ENCODE measurements at places on chromosomes 6 and 20.

DNA sequence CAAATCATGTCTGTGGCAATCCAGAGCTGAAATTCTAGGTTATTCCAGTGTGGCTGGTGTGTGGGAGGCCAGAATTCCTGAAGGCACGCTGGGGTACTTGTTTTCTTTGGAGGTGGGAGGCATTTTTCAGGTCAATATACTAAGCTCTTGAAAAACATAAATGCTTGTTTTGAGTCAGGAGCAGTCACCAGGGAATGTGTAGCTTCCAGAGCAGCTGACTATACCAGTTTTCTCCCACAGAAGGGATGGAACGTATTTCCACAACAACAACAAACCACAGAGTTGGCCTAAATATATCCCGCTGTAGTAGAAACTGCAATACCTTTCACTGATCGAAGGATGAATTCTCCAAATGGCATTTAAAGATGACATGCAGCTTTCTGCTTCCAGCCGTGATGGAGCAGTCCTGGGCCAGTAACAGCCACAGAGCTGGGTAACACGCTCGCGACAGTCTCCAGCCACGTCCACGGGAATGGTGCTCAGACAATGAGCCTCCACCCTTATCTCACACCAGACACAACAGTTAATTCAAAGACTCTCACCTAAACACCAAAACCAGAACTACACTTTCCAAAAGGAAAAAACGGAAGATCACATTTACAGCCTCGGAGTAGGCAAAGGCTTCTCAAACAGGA lies 23.2 kb downstream of the CHRNA4 start:
- DNase-seq: no peak

DNA sequence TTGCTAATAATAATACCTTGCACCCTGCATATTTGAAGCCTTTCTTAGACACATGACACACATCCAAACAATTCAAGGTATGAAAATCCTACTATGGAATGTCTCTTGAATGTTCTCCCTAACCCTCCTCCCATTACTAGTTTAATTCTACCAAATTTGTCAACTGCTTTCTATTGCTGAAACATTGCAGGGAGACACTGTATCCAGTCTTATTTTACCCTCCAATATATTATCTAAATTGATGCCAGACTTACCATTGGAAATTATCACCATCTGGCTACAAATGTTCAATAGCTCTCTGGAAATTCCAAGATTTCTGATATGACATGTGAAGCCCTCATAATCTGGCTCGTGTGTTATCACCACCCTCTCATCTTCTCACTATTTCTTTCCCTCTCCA lies 1027.3 kb upstream of the CITED2 start:
- no peak for DNase-seq

GRCh38 chr6:43963203-43963602 lies 164.0 kb downstream of the MRPL14 start:
- no peak for DNase-seq

DNA sequence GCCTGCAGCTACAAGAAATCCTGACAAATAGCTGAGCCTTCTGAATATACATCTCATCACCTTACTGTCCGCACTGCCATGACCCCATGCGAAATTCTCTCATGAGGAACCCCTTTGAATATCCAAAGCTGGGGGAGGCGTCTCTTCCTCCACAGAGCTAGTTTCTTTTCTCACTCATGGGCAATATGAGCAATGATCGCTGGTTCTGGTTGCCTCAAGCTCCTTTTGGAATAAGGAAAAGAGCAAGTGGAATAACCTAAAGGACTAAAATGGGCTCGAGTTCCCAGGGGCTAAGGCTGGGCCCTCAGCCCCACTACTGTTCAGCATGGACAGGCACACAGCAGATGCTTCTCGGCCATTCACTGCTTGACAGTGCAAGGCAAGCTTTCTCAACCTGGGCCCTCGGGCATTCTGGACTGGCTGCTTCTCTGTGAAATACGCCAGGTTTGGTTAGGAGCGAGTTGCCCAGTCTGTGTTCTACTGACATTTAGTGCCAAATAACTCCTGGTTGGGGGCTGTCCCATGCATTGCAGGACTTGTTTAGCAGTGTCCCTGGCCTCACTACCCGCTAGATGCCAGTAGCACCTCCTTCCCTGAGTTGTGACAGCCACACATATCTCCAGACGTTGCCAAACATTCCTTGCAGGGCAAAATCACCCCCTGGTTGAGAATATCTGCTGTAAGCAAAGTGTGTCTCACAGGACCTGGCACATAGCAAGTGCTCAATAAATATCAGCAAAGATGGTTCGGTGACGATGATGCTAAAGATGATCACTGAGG lies 156.8 kb downstream of the CEBPB start:
- no peak for DNase-seq

DNA sequence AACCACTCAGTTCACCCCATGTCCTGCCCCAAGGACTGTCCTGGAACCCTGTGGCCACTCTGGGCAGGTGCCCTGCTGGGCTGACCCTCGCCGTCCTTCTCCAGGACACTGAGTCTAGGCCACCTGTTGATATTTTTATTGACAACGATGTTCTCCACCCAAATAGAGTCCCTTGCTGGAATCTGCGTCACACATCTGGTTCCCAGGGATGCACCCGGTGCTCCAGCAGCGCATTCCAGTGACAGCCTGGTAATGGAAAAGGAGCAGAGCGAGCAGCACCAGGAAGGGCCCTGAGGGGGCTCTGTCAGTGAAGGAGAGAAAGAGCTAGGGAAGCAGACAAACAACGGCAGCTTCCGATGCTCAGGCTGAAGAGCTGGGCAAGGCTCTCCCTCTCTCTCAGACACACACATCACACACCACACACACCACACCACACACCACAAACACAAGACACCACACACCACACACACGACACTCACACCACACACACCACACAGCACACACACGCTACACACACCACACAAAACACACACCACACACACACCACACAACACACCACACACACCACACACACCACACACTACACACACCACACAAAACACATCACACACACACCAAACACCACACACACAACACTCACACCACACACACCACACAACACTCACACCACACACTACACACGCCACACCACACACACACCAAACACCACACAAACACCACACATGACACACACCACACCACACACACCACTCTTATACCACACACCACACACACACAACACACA lies 117.9 kb upstream of the THBS2 start:
- no peak for DNase-seq

DNA sequence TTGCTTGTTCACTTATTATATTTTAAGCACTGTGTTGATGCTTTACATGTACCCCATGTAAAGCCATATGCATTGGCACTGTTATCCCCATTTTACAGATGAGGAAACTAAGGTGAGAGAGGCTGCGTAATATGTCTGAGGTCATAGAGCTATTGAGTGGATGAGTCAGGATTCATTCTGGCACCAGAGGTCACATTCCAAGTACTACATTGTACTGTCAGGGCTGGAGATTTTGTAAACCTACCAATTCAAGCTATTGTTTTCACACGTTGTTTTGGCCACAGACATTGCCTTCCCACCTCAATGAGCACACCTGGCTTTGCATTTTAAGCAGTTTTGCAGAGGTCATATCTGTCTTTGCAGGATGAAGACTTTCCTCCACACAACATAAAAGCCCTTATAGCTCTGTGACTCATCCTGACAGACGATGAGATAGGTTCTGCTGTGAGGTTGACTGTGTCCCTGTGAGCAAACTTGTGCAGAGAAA lies 33.2 kb downstream of the ANKS1A start:
- no peak for DNase-seq

DNA sequence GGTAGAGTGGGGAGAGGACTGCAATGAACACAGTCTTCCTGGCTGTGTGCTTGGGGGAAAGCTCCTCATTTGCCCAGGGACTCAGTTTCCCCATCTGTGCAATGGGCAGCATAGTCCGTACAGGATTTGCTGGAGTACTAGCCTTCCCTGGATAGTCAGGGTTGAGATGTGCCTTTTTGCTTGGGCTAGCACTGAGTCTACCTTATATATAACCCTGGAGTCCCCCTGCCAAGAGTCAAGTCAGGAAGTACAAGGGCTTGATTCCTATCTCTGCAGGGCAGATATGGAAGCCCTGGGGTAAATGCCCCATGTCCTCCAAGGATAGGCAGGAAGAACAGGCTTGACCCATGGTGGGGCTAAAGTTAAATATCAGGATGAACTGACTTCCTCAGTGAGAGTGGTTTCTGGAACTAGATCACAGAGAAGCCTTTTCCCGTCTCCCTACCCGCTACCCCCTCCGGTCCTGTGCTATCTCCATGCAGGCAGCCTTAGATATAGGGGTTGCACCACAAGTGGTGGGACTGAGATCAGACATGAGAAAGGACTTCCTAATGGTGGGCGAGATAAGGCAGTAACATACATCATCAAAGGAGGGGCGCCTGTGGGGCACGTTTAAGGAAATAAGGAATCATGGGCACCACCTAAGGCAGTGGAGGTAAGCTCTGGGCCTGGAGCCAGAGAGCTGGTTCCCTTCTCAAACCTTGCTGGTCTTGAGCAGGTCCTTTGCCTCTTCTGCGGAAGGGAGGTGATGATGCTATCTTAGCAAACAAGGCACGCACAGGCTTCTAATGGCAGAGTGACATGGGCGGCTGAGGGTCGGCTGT lies 157.9 kb downstream of the MRPL14 start:
- no peak for DNase-seq

GRCh38 chr6:19356692-19357091 lies 480.5 kb upstream of the ID4 start:
- DNase-seq: no peak

- no peak for DNase-seq
These were observed 40.7 kb downstream of the STK38 start for GRCh38 chr6:36506611-36507010.

GRCh38 chr20:58213121-58213520 lies 15.3 kb downstream of the ANKRD60 start:
- no peak for DNase-seq

DNA sequence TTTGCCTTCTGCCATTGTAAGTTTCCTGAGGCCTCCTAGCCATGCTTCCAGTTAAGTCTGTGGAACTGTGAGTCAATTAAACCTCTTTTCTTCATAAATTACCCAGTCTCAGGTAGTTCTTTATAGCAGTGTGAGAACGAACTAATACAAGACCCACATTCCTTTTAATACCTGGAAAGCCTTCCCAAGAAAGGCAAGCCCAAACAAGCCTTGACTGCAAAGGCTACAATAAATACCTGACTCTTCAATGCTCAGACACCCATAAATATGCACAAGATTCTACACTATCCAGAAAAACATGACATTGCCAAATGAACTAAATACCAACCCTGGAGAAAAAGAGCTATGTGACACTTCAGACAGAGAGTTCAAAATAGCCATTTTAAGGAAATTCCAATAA lies 338.8 kb downstream of the HAO1 start:
- no peak for DNase-seq
